Amniotic stem cell (primary cell): ENCODE measurements at places on chromosomes 16 and 17.
A peak's percentile ranks its signal among the peaks of the same experiment; 100 is the strongest.

- no peak for DNase-seq
Measured at GRCh38 chr17:65027305-65027704, 29.2 kb downstream of the GNA13 start.

- DNase-seq: no peak
Measured at GRCh38 chr17:35892091-35893035, 12.2 kb upstream of the CCL5 start.

DNA sequence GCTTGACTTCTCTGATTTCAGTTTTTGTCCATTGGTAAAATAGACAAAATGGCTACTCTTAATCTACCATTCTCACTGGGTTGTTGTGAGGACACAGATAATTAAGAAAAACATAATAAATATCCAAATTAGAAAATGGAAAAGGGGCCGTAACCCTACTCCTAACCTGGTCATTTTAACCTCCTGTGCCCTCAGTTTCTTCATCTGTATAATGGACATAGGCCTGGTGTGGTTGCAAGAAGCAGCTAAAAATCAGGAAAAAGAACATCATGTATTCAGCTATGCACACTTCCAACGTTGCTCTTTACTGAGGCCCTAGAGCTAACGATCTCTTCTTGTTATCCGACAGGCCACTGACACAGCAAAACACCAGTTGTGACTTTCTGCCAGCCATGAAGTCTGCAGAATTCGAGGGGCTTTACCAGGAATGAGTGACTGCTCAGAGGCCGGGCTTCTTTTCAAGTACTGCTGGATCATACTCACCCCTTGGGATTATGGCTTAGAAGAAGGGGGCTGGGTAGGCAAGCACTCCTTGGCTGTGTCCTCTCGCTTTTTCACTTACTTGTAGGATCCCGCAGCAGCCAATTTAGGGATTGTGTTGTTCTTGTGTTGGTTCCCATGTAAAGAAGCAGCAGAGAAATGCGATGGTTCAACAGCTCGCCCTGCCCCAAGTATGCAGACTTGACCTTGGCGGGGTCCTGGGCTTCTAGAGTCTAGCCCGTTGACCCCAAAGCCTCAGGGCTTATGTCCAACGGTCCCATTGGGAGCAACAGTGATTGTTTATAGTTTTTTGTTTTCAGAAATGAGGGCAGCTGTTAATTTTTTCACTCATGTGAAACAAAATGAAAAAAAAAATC, 20.9 kb downstream of the LDAF1 start:
- DNase-seq: no peak

DNA sequence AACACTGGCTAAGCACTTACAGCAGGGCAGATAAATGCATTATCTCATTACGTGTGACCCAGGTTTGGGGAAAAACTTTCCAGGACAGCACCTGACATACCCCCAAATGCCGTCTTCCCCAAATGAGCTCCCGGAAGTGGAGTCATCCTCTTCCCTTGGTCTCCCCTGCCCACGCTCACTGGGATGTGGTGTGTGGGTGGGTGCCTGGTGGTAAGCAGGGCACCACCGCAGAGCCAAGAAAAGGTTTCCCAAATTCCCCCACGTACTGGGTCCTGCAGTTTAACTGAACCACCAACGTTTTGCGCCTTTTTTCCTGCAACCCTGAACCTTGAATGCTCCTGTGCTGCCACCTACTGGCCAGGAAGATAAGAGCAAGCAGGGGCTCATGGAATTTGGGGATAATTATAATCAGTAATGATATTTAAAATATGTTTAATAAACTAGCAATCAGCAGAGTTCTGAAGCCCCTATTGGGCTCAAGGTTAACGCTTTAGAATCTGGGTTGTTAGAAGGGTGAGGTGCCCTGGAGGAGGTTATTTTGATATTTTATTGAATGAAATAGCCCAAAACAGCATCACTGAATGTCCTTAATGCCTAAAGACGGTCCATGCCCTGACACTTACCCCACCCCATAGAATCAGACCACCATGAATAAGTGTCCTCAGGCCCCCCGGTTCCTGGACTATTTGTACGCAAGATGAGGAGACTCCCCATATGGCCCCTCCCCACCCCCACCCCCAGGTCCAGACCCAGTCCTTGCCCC, 8.0 kb downstream of the SPPL2C start:
- peak; percentile 11 for DNase-seq

DNA sequence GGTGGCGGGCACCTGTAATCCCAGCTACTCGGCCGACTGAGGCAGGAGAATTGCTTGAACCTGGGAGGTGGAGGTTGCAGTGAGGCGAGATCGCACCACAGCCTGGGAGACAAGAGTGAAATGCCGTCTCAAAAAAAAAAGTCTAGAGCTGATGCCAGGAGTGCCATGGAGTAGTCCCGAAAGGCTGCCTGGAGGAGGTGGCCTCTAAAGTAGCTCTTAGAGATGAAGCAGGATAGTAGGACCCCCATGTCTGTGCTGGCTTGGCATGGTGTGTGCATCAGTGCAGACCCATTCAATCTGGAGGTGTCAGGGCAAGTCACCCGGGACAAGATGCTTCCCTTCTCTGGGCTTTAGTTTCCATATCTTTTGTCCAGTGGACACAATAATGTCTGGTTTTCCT, 6.3 kb downstream of the RAP1GAP2 start:
- no peak for DNase-seq

DNA sequence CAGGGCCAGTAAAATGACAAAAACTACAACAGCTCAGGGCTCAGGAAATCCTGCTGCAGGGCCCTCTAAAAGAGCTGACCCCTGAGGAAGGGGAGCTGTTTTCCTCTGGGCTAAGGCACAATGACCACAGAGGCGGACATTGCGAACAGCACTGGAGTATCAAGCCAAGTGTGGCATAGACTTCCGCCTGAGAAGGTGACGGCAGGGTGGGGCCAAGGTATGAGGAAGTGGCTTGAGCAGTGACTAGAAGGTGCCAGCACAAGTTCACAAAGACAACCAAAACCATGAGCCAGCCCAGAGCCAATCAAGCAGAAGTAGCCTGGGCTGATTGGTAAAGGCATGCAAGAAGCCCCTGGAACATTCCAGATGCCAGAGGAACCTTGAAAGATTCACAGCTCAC, 13.9 kb downstream of the ERN2 start:
- no peak for DNase-seq

- no peak for DNase-seq
Measured at GRCh38 chr17:4900231-4901107, 1.1 kb downstream of the C17orf107 start.

DNA sequence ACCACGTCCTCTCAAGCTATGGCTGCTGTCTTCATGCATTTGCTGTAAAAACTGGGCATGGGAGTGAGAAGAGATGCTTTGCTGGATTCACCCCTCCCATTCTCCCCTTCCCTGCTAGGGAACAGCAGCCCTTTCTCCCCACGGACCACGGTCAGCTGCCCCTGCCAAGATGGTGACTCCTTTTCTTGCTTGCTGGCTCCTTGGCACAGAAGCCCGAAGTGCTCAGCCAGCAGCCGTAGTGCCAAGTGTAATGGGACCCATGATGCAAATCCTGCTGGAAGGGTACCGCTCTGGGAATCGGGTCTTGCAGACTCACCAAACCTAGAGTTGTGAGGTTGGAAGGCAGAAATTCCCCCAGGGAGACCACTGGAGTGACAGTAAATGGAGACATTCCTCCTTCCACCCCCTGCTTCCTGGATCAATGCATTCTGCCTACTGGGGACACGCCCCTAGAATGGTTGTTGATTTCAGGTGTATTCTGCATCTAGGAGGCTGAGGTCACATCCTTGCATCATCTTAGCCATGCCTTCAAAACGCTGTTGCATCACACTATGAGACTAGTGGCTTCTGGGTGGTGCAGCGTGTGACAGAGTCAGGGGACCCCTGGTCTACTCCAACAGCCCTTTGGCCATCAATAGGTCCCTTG, 63.0 kb upstream of the CBX4 start:
- no peak for DNase-seq

DNA sequence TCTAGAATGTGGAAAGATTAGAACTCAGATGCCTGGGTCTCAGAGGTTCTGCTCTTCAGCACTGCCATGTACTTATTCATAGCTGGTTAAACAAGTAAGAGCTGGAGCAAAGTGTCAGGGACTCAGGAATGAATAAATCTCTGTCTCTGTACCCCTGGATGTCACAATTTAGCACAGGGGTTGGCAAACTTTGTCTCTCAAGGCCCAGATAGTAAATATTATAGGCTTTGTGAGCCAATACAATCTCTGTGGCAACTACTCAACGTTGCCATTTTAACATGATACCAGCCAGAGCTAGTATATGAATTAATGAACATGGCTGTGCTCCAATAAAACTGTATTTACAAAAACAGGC, 220.3 kb upstream of the MON1B start:
- DNase-seq: no peak

DNA sequence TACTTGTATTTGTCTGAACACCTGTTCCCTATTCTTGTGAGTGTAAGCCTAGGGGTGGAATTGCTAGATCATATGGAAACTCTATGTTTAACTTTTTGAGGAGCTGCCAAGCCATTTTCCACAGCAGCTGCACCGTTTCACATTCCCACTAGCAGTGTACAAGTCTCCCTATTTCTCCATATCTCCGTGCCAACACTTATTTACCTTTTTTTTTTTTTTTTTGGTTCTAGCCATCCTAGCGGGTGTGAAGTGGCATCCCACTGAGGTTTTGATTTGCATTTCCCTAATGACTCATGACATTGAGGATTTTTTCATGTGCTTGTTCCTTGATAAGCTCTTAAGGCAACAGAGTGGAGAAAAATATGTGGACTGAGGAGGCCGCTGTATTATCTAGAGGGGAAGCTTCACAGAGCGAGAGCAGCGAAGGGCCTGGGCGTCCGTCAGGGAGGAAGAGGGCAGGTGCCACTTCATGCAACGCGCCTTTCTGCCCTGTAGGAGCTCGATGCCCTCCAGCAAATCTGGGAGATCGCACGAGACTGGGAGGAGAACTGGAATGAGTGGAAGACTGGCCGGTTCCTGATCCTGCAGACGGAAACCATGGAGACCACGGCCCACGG, 50.0 kb downstream of the DNAH2 start:
- DNase-seq: no peak

- DNase-seq: no peak
Measured at GRCh38 chr16:57977418-57978069, 6.6 kb upstream of the CNGB1 start.

DNA sequence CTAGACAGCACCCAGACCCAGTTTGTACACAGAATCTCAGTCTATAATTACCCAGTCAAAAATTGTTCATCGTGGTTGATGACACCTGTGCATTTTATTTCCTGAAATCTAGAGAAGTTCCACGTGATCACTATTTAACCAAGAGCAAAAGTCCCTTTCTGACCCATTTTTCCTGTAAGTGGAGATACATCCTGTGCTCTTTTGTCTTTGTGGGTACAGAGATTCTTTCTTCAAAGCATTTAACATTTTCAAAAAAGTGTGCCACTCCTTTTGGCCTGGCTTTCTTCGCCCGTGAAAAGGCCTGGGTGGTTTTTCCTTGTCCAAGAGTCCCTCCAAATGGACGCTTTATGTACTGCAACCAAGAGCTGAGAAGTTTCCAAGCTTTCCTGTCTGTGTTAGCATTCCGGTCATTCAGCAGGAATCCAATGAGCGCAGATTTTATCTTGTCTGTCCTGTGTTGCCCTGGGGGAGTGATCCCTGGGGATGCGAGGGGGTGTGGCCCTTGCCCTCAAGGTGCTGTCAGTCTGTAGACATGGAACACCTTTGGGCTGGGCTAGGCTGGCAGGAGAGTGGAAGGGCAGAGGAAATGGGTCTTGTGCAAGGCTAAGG, 161.1 kb upstream of the CACNG5 start:
- DNase-seq: peak; percentile 63

- no peak for DNase-seq
Measured at GRCh38 chr17:53127331-53127730, 695.4 kb upstream of the KIF2B start.

DNA sequence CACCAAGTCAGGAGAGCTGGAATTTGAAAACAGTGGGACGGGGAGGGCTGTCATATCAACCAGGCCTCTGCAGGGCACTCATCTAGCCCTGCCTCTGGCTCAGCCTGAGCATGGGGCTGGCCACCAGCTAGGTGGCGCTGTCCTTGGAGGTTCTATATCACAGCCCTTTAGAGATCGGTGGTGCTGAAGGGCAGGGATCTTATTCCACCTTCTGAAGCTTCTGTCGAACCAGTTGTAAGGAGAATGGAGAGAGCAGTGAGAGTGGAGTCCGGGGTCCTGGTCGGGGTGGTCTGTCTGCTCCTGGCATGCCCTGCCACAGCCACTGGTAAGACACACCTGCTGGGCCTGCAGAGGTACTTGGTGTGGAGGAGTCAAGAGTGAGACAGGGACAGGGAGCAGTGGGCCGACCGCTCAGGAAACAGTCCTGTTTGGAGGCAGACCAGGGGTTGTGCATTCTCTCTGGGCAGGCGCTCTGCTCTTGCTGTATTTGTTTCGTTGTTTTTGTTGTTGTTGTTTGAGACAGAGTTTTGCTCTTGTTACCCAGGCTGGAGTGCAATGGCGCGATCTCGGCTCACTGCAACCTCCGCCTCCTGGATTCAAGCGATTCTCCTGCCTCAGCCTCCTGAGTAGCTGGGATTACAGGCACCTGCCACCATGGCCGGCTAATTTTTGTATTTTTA, at the start of gene CES3:
Gene CES3, plus strand, starts transcription at position 202 of the 680 bp plus-strand sequence. Its CDS starts 42 bp downstream, at position 244.
- no peak for DNase-seq

DNA sequence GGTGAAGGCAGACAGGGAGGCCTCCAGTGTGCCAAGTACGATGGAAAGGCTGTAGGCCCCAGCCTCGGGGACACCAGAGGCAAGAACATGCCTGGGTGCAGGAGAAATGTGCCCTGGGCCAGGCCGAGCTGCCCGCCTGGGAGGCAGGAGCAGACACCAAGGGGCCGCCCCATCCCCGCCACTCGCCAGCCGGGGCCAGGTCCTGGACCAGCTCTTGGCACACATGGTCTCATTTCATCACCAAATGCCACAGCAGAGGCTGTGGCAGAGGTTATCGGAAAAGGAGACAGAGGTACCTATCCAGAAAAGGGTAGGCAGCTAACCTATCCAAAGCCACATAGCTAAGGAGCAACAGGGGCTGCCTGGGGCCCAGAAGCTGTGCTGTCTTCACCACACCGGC, 31.3 kb downstream of the PEMT start:
- no peak for DNase-seq

DNA sequence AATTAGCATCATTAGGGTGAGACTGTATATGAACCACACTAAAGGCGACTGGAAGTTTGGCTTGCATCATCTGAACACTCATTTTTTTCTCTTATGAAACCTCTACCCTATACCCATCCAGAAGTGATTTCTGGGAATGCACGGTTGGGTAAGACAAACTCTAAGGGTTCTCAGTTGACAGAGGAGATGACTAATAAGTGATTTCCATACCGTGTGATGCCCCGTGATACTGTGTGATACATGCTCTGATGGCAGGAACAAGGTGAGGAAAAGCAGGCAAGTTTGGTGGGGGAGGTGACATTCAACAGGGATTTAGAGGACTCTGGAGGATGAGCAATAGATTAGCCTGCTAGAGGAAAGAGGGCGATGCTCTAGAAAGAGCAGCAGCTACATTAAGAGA, 156.4 kb upstream of the CCL2 start:
- DNase-seq: no peak

DNA sequence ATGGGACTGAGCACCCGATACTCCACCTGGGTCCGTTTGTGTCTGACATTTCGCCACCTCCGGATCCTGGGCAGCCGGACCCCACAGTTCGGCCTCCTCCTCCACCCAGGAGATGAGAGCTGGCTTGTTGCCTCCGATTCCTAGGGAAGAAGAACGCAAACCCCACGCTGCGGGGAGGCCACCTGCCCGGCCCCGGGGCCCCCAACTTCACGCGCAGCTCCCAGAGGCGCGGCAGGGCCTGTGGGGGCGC, 542 bp downstream of the ZNF764 start:
- no peak for DNase-seq
